ENCODE measurements at places on chromosomes 2 and 18.
A peak's percentile ranks its signal among the peaks of the same experiment; 100 is the strongest.

DNA sequence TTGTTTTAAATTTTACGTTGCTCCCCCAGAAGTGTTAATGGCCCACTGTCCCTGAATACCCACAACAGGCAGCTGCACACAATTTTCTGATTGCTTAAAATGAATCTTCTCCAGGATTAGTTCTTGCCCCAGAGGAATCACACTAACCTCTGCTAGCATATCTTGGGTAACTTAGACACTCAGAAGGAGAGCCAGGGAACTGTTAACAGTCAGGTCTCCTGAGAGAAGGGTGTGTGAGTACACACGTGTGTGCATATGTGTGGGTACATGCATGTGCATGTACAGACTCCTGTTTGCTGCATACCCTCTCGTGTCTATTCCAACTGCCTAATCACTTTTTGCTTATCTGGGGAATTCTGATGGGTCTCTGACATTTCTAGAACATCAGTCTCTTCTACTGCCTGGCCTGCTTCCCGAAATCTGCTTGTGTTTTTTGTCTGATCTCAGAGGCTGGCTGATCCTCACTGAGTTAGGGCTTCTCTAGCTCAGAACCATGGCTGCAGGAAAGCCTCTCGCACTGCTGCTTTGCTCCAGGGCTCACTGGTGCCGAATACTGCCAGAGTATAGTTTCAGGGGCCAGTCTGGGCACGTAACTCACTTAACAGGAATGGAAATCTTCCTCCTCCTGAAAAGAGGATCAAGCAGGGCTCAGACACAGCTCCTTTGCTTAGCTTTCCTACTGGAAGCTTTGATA, 62.8 kb downstream of the PRELID3A start:
- no peak for DNase-seq

DNA sequence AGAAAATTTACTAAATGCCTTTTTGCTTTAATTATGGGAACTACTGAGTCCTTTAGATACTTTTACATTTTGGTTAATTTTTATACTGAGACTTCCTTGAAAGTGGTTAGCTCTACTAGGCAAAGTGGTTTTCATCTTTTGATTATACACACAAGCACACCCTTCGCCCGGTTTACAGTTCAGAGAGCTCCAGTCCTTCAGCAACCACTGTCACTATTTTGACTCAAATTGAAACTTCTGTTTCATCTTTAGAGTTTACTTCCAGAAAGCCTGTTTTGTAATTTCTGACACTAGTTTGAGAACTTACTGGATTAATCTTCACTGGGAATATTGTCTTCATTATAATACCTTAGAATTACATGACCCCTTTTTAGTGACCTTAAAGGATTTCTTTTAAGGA, 140.3 kb upstream of the FOSL2 start:
- DNase-seq, result no peak

DNA sequence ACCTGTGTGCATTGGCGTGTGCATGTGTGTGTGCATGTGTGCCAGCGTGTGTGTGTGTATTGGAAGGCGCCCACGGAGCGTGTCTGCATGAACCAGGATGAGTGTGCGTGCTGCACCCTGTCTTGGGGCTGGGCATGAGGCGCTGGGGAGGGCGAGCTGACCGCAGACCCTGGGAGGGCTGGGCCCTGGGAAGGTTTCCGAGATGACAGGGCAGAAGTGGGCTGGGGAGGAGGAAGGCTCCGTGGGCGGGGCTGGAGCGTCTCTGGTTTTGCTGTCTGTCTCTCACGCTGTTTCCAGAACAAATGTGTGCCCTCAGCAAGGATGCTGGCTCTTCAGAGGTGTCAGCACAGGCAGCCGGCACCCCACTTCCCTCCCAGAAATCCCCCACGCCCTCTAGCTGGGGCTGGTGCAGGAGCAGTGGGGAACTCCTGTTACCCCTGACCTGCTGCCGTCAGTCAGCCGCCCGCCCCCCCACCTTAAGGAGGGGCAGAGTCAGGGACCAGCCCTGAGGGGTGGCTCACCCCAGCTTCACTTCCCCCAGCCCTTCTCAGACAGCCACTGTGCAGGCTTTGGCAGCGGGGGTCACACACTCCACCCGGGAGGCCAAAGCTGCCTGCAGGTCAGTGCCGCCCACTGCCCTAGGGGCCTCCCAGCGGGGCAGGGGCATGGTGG, at the start of gene GPR35:
Gene GPR35 (plus strand): TSS at position 531 of the 672 bp plus-strand sequence. CDS start 4,473 bp downstream, outside the sequence.
- DNase-seq, result peak; percentile 85

DNA sequence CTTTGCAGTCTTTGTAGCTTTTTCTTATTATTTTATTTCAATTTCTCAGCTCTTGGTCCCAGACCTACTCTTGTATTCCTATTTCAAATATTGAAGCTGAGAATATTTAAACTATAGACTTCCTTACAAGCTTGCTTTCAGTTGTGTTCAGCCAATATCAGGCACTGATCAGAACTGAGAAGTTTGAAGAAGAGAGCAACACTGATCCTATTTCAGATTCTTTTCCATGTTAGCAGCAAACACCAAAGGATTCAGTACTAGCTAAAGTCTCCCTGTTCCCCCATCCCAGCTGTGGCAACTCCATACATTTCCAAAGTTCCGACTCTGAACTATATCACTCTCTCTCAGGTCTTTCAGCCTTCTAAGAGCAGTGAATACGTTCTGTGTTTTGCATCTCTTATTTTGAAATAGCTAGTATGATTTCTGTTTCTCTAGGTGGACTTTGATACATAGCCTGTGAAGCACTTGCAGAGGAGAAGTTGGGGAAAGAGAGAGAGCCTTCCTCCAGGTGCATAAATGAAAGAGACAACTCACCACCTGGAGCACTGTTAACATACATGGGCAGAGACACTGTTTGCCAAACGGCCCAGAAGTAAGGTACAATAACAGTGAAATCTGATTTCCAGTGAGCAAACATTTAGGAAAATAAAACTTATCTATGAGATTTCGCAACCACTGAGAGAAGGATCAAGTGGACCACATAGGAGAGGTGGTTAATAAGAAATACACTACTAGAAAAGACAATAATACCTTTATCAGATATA, 135.0 kb upstream of the ZNF804A start:
- no peak for DNase-seq

GRCh38 chr2:100647709-100648108, 84.9 kb downstream of the PDCL3 start:
- no peak for DNase-seq

DNA sequence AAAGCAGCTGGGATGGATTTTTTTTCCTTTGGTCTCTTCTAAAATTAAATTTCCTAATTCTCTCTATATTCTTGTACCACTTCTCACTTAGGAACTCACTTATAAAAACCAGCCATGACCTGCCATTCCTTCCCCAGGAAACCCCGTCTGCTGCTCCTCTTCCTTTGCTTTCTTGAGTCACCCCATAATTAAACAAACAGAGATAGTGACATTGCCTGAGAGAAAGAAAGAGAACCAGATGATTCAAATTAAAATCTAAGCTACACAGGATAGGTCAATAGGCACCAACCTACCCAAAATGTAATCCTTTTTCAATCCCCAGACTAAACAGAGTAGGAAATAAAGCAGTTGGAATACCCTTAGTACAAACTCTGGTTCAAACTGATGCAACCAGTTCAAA, 9.7 kb downstream of the STK39 start:
- no peak for DNase-seq

Measured in T-cell (primary cell).